CD4-positive, alpha-beta T cell treated with Interleukin-15 for 4 hours (primary cell): ENCODE measurements at places on chromosomes 6 and 20.
A peak's percentile ranks its signal among the peaks of the same experiment; 100 is the strongest.

- no peak for DNase-seq
Observed at GRCh38 chr20:15916623-15917022, 656.6 kb downstream of the KIF16B start.

DNA sequence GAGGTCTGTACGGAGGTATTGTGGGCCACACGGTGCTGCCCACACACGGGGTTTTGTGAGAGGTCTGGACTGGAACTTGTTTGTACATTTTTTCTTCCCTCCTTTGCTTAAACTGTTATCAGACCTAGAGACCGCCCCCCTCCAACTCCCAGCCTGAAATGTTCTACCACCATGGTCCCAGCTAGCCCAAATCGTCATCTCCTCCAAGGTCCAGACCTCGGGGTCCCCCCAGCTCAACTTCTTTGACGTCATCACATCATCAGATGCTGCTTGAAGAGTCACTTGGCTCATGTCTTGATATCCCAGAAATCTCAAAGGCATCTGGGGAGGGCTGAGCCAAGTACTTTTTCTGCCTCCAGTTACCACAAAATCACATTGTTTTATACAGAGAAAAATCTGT is 2.8 kb upstream of the CCDC170 start:
- DNase-seq, result no peak

- no peak for DNase-seq
Observed at GRCh38 chr6:166446567-166447065, 63.9 kb upstream of the MPC1 start.

DNA sequence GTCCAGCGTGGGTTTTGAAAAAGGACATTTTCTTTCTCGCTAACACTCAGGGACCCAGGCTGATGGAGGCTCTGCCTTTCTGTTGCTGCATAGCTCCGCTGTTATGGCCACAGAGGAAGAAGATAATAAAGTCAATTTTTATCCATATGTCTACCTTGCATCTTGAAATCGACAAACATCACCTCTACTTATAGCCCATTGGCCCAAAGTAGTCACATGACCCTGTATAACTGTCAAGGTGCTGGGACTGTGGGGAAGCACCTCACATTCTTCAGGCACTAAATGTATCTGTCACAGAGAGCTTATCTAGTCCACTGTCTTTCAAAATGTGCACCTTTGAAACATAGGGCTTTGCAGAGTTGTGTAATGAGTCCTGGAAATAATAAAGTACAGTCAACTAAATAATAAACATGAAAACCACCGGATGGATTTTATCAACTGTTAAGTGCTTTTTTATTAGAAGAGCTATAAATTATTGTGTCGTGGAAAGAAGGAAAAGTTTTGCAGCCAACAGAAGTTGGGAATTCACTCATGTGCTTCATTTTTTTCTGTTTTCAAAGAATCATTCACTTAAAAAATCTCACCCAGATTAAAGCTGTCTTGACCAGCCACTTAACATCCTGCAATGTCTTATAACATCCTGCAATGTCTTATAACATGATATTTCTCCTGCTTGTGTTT is 47.7 kb upstream of the RCAN2 start:
- no peak for DNase-seq

DNA sequence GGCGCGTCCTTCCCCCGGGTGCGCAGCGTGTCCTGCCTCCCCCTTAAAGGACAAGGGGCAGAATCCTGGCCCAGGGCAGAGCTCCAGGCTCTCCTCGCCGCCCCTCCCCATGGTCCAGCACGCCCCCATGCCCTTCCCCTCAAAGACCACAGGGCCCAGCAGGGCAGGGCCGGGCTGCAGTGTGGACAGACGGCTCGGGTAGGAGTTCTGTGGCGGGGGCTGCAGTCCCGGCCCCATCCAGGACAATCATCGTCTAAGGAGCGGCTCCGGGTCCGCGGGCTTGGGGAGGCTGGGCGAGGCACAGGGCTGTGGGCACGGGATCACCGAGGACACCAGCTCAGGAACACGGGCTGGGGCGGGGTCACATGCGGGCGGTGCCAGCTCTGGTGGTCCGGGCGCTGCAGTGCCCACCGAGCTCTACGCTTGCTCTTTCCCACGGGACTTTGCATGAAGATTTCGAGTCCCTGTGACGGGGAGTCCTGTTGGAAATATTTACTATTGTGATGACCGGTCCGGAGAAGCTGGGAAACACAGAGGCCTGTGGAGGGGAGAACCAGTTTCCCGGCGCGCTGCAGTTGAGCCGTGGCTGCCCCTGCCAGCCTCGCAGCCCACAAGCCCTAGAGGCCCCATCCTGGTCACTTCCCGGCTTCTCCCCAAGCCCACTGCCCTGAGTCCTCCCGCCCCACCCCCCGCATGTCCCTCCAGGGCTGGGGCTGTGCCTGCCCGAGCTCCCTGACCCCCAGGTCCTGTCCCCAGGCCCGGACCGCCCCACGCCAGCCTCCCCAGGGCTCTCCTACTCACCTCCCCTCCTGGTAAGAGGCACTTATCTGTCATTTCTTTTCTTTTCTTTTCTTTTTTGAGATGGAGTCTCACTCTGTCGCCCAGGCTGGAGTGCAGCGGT is 20.6 kb downstream of the SLC17A9 start:
- DNase-seq, result no peak

DNA sequence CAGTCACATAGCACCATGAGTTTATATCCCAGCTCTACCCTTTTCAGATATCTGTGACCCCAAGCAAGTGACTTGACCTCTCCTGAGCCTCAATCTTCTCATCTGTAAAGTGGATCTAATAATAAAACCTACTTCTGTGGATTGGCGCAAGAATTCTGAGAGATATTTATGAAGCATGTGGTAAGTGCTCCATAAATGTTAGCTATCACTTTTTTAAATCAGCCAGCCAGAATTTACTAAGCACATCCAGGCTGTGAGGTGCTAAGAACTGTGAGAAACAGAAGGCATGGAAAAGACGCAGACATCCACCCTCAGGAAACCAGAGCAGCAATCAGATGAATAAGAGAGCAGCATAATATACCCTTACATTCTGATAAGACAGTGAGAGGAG is 862 bp downstream of the C20orf96 start:
- DNase-seq, result no peak

DNA sequence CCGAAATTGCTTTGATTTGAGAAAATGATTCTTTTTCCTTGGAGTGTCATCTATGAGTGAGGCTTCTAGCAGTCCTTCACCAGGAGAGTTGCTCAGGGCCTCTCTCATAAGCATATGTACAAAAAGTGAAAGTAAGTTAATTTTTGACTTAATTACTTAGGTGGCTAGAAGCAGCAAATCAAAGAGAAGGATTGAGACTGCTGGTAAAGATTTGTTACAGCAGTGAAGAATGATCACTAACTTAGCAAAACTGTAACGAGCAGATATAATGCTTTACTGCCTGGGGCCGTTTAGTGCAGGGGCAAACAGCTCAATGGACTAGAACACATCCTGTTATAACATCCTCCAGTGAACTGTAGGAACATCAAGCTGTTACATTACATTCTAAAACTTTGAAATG is 167.8 kb upstream of the RIPOR2 start:
- DNase-seq, result no peak

DNA sequence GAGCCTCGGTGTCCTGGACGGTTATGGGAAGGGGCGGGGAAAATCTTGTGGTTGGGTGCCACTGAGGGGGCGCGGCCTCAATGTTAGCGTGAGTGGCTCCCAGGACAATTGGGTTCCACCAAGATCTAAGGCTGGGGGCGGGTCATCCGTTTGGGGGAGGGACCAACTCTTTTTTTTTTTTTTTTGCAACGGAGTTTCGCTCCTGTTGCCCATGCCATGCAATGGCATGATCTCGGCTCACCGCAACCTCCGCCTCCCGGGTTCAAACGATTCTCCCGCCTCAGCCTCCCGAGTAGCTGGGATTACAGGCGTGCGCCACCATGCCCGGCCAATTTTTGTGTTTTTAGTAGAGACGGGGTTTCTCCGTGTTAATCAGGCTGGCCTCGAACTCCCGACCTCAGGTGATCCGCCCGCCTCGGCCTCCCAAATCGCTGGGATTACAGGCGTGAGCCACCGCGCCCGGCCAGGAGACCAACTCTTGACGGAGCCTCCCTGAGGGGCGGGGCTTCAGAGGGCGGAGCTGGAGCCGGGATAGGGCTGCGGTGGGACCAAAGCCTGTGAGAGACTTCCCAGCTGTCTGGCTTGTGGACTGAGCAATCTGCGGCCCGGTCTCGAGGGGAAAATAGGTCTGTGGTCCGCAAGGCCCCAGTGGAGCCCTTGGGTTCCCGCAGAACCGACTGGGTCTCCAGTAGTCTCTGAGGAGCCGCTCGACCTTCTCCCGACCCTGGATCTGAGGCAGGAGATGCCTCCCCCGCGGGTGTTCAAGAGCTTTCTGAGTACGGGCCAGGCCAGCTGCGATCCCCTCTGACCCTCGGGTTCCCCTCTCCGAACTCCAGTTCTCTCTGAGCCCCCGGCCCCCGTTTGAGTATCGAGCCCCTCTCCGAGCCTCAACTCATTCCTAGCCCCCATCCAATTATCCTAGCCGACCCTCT is 1.1 kb downstream of the SPAG4 start:
- peak; percentile 35 for DNase-seq

GRCh38 chr6:10271982-10272381 is 142.9 kb downstream of the TFAP2A start:
- no peak for DNase-seq

DNA sequence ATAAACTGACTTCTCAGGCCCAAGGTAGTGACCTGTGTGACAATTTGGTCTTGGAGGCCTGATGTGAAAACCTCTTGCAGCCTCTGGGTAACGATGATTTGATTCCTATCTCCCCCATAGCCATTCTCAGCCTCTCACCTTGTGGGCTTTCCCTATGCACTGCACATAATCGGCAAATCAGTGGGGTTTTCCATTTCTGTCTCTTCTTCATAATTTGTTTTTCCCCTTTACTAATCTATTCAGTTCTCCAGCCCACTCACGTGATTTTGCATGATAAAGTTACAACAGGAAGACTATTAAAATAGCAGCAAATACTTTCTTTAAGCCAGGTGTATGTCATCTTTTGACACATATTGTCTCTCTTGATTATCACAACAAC is 893.7 kb downstream of the TFAP2A start:
- no peak for DNase-seq

- no peak for DNase-seq
Observed at GRCh38 chr20:35264755-35265154, 13.2 kb downstream of the MMP24OS start.

- no peak for DNase-seq
Observed at GRCh38 chr20:44465001-44465560, 10.6 kb upstream of the TTPAL start.

DNA sequence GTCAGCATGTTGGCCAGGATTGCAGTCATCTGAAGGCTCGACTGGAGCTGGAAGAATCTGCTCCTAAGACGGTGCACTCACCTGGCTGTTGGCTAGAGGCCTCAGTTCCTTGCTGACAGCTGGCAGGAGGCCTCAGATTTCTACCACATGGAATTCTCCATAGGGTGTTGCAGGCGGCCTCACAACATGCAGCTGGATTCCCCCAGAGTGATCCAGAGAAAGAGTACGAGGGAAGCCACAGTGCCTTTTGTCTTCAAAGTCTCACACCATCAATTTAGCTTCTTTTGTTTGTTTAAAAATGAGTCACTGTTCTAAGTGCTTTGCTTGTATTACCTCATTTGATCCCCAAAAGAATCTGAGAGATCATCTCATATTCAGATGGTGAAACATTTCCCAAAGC is 65.5 kb upstream of the FYN start:
- DNase-seq, result no peak

DNA sequence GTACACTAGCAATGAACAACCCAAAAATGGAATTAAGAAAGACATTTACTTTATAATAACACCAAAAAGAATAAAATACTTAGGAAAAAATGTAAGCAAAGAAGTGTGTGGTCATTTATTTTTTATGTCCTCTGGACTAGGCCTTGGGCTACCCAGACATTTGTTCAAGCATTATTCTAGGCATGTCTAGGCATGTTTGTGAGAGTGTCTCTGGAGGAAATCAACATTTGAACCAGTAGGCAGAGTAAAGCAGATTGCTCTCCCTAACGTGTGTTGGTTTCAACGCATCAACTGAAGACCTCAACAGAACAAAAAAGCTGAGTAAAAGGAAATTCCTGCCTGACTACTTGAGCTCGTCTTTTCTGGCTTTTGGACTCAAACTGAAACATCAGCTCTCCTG is 84.5 kb downstream of the ANKEF1 start:
- no peak for DNase-seq

DNA sequence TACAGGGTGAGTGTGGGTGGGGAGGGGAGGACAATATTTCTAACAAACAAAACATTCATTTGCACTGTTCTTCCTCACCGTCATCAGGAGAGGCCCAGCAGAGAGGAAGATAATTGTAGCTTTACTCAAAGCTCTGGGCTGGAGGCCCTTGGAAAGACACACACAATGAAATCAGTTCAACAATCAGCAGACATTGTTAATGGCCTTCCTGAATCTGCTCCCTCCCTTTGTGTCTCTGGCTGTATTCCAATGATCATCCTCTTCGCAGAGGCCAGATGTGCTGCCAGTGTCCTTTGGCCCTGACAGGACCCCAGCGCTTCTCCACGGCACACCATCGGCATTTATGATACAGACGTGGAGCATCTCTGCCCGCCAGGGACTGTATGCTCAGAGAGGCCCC is 44.6 kb upstream of the LRFN2 start:
- DNase-seq, result no peak

- peak; percentile 33 for DNase-seq
Observed at GRCh38 chr6:135182071-135183001, 1.2 kb downstream of the MYB start.

DNA sequence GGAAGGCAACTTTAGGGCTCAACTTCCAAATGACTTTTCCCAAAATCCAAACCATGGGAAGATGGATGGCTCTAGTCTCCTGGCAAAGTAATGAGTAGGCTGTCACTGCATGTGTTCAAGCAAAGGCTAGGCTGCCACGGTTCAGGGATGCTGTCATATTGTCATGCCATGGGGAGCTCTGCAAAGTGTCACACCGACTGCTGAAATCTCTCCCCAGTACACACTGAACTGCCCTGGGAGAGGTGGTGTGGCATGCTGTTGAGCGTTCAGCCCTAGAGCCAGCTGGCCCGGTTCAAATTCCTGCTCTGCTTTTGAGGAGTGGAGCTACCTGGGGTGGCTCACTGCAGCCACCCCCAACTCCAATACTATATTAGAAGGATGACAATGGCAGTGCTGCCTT is 115.9 kb downstream of the LRFN2 start:
- DNase-seq, result no peak
